Activated naive CD4-positive, alpha-beta T cell treated with anti-CD3 and anti-CD28 coated beads, Interleukin-2, amount 10 ng/mL, durations not matched to agents 5 hours and 36 hours (primary cell): ENCODE measurements at places on chromosomes 5 and 9. TPM values are rescaled to one million over a fixed set of nuclear protein-coding genes. Genes with fewer than 3 reads are reported as not detected.

Gene DOK3
- total RNA-seq, result 3.3 TPM

Gene CAMLG
- total RNA-seq, result 27.1 TPM

Gene CCDC192
- total RNA-seq, result not detected

Gene NEURL1B
- total RNA-seq, result 6.9 TPM

Gene CDH6
- not detected for total RNA-seq

Gene PNPLA7
- 7.9 TPM for total RNA-seq

Gene HTR4
- total RNA-seq, result not detected

Gene MATR3
- 164 TPM for total RNA-seq

Gene DNLZ
- 16.8 TPM for total RNA-seq

Gene STKLD1
- 1.0 TPM for total RNA-seq

Gene TRIM36
- total RNA-seq, result not detected

Gene CD74
- 608 TPM for total RNA-seq

Gene DCTN4
- 39.8 TPM for total RNA-seq

Gene CSF2
- total RNA-seq, result 4.3 TPM

Gene IL9
- total RNA-seq, result not detected
